ENCODE measurements at places on chromosomes 3 and 15. TPM values are rescaled to one million over a fixed set of nuclear protein-coding genes. Genes with fewer than 3 reads are reported as not detected.

The CACNA2D2 gene
- 0.38 TPM for polyA plus RNA-seq

The STIMATE gene
- 4.7 TPM for polyA plus RNA-seq

The AMT gene
- polyA plus RNA-seq = 2.2 TPM

The GUCA1C gene
- not detected for polyA plus RNA-seq

All from naive thymus-derived CD4-positive, alpha-beta T cell (primary cell).